ENCODE measurements at places on chromosomes 3 and 15.

DNA sequence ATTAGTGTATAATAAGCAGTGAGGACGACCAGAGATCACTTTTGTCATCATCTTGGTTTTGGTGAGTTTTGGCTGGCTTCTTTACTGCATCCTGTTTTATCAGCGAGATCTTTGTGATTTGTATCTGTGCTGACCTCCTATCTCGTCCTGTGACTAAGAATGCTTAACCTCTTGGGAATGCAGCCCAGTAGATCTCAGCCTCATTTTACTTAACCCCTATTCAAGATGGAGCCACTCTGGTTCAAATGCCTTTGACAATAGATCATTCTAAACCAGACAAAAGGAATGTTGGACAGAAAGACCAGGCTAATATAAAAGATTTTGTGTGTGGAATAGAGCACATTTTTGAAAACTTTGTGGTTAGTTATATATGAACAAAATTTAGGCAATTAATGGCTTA is 618.5 kb upstream of the BCHE start:
- no peak for DNase-seq

GRCh38 chr3:4750306-4750968 is 228.8 kb upstream of the BHLHE40 start:
- peak; percentile 48 for DNase-seq

DNA sequence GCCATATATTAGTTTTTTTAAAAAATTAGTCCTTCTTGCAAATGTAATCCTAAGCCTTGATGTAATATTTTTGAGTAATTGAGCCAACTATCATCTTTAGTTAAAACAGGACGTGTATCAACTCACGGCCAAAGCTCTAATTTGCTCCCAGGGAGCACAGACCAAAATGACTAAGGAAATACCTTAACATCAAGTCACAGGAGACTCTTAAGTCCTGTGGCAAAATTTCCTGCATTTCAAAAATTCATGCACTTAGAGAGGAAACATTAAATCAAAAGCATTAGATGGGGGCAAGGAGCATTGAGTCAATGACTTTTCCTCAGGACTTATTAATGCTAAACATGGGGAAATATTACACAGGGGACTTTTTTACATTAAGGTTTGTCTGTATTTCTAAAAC is 276.0 kb downstream of the MFSD1 start:
- DNase-seq = peak; percentile 85

DNA sequence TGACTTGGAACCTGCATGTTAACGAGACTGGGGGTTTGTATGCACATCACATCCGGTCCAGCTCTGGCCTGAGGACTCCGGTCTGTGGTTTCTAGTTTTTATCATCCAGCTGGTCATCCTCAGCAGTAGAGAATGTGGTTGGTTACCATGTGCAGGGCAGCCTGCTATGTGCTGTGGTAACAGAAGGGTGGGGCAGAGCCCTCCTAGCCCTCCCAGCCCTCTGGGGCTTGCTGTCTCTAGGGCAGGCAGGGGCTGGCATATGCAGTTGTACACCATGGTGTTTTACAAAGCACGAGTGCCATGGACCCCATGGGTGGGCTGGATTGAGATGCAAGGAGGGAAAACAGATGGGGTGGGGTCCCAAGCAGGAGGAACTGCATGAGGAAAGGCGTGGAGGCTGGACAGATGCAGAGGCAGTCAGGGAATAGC is 70.2 kb downstream of the APBA2 start:
- peak; percentile 17 for DNase-seq

GRCh38 chr15:29849218-29849617 is 26.9 kb upstream of the TJP1 start:
- DNase-seq = no peak

DNA sequence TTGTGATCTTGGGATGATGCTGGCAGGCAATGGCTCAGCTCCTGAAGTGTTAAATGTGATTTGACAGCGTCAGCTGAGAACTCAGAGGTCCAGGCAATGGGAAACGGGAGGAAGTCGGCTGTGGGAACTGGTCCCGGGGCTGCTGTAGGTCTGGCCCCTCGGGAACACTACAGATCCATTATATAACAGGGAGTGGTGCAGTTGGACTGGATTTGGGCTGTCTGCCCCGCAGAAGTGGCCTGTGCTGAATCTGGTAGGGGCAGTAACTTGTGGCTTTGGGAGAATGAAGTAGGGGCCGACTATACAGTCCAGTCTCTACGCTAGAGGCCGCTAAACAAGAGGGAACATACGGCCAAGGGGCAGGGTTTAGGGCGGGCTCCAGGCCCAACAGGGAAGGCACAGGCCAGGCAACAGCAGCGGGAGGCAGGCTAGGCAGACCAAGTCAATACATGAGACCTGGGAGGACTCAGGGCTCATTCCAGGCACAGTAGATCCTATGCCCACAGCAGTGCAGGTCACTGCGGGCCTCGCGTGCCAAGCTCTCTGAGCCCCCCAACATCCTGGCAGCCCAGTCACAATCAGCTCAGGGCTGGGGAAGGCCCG is 20.3 kb upstream of the IL16 start:
- DNase-seq = no peak

- peak; percentile 19 for DNase-seq
These were observed 68.7 kb upstream of the ATP10A start for GRCh38 chr15:25931851-25932250.

DNA sequence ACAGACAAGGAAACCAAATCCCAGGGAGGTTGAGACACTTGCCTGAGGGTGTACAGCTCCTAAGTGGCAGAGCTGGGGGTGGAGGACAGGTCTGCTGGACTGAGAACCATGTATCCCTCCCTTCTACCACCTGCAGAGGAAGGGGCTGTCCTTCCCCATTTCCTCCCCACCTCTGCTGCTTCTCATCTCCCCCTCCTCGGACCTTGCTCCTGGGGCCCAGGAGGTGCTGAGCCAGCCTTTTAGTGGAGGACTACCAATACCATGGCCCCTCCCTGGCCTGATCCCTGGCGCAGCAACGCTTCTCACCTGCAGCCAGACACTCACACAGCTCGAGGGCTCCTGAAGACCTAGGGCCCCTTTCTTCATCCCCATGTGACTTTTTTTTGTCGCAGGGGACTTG is 50.4 kb downstream of the IDH2 start:
- no peak for DNase-seq

DNA sequence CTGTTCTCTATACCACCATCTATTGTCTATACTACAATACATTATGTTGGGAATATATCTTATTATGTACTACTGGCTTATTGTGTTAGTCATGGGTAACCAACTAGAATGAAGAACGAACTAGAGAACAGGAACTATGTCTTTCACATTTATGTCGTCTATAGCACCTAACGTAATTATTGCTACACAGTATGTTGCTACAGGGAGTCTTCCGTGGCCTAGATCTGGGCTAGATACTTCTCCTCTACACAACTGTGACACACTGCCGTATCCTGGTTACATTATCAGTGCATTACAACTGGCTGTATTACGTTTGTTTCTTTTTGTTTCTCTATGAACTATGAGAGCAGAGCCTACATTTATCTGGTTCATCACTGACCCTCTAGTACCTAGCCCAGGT is 34.0 kb downstream of the SCG5 start:
- DNase-seq = no peak

- no peak for DNase-seq
These were observed 287.1 kb upstream of the SUCLG2 start for GRCh38 chr3:67941433-67942030.

- DNase-seq = peak; percentile 6
These were observed 75.9 kb upstream of the RPL35A start for GRCh38 chr3:197874064-197874463.

DNA sequence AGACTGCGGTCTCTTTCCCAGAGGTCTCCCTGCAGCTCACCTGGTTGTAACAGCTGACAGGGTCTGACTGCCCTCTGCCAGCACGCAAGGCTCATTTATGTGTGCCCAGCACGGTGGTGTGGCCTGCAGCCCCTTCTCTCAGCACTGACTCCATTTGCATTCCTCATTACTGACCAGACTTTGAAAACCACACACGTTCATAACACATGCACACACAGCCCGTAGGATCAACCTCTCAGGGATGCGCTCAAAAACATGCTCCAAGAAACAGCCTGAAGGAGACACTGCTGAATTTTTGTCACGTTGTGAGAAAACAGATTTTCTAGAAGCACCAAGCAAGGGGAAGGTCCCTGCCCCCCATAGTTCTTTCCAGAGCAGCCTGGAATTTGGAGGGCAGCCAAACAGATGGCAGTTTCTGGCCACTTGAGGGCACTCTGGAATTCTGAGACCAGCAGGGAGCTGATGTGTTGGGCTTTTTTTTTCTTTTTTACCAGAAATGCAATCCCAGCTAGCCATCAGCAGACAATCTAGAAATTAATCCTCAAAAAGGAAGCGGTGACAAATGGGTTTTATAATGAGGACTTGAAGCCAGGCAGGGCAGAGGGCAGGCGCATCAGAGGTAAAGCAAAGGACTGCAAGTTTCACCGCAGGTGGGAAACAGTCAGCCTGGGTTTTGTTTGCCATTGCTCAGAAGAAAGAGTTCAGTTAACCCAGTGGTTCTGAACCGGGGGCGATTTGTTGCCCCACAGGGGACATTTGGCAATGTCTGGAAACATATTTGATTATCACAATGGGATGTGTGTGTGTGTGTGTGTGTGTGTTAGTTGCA is 170.5 kb upstream of the PROK2 start:
- peak; percentile 93 for DNase-seq

DNA sequence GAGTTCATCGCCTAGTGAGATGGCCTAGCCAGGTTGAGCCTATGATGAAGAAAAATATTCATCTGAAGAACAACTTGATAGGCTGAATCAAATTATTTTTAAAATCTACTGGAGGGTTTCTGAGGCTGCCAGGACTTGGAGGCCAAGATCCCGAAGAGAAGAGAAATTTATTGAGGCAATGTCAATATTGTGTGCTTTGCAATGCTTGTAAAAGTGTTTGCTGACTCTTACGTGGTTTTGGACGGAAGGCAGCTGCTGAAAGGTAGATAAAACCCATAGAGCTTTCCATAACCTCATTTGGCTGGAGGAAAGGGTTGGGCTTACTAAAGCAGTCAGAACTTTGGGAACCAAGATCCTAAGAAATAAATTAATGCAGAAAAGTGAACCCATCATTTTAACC is 361.0 kb upstream of the IL12A start:
- DNase-seq = no peak

DNA sequence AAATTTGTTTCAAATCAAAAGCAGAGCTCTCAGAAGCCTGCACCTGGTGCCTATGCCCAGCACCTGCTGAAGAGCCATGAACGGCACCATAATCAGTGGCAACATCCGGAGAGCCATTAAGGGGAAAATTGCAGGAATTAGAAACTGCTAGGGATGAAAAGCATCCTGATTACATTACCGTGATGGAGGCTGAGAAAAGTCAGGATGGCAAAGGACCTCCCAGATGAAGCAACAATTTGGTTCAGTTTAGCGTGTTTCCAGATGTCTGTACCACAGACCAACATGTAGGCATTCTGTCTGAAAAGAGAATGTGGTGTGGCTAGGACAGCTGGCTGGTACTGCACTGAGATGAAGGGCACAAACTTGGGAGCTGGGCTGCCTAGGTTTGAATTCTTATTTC is 106.1 kb downstream of the EOMES start:
- DNase-seq = no peak

DNA sequence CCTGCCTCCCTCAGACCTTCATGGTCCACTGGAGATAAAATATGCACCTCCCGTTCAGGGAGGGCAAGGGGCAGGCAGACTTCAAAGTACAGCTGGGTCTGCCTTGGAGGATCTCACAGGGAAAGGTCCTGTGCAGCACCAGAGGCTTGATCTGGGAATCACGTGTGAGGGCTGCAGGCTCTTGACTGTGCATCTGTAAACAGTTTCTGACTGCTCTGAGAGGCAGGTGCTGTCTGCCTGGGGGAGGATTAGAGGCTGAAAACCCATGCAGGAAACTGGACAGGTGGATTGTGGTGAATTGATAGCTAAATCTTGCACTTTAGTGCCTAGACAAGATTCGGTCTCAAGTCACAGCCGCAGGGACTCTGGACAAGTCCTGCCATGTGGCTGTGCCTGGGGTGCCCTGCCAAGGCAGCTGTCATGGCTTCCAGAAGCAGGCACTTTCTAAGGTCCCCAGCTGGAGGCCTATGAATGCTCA is 239.3 kb downstream of the EPHB1 start:
- no peak for DNase-seq

DNA sequence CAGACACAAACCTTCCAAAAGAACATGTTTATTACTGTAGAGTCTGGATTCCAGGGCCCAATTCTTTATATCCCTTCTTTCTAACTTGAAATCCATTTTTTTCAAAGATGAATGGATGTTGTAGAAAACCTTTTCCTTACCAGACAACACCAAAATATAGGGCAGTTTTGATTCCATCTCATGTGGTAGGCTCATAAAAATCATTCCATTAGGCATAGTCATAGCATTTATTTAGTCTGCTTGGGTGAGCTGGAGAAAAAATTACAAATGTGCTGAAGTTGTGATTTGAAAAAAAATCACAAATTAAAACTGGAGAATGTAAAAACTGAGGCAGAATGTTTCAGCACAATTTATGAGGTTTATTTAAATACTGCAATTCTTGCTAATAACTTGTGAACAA is 199.3 kb upstream of the TBC1D5 start:
- DNase-seq = no peak

DNA sequence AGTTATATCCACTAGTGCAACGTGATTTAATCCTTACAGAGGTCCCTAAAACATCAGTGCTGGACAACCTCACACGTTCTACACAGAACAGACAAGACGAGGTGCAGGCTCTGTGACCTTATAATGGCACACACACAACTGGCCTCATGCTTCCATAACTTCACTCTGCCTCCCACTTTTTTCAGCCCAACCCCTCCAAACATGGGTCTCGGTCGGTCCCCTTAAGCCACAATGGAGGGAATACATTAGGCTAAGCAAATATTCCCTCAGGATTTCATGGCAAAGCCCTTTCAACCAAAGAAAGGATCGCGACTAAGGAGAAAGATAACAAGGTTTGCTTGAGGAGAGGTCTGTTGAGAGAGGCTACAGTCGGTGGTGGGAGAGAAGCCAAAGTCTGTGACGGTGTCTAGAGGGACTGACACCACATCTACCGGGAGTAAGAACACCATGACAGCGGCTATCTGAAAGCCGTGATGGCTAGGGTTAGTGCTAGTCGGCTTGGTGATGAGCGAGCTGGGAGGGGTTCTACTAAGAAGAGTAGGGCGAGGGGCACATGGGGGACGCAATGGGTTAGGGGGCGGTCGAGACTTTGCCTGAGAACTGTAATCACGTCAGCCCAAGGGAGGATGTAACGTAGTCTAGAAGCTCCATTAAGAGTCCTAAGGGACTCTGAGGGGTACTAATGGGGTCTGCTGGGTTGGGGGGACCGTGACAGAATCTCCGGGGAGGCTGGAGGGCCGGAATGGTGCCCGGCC is 1.0 kb downstream of the MYO9A start:
- peak; percentile 35 for DNase-seq

GRCh38 chr3:146386936-146387335 is 82.4 kb downstream of the PLSCR2 start:
- no peak for DNase-seq

GRCh38 chr3:127043731-127044510 is 61.0 kb downstream of the PLXNA1 start:
- DNase-seq = no peak

Data from fibroblast of mammary gland (primary cell).